ENCODE measurements at places on chromosomes 16 and 17.

GRCh38 chr16:19481296-19481695 is 40.6 kb downstream of the GDE1 start:
- DNase-seq, result no peak

GRCh38 chr16:15616012-15616411 is 26.9 kb downstream of the MARF1 start:
- DNase-seq, result no peak

- DNase-seq, result no peak
These were observed 112.2 kb downstream of the VPS53 start for GRCh38 chr17:602436-602835.

- DNase-seq, result no peak
These were observed 153.3 kb downstream of the WWOX start for GRCh38 chr16:78252757-78253156.

DNA sequence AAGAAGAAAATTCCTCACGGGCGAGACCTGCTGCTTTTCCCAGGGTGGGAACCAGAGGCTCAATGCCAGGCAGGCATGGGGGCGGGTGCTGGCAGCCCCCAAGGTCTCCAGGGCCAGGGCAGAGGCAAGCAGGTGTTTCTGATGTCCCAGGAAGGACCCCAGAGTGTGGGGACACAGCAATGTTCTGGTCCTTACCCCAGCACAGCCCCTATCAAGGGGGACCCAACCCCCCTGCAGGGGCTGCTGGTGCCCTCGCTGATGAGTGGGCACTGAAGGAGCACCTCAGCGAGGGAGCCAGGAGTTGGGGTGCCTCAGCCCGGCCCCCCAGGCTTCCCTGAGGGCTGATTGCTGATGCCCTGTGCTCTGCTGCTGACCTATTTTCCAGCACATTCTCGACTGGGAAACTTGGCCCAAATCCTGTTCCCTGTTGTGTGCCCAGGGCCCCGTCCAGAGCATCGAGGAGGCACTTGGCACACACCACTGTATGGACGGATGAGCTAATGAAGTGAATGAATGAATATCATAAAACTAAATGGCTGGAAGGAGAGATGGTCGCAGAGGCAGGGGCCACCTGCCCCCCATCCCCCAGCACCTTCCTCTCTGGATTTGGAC is 2.8 kb downstream of the DBNDD1 start:
- DNase-seq, result no peak

GRCh38 chr17:59761385-59762048 is 54.1 kb downstream of the VMP1 start:
- no peak for DNase-seq

DNA sequence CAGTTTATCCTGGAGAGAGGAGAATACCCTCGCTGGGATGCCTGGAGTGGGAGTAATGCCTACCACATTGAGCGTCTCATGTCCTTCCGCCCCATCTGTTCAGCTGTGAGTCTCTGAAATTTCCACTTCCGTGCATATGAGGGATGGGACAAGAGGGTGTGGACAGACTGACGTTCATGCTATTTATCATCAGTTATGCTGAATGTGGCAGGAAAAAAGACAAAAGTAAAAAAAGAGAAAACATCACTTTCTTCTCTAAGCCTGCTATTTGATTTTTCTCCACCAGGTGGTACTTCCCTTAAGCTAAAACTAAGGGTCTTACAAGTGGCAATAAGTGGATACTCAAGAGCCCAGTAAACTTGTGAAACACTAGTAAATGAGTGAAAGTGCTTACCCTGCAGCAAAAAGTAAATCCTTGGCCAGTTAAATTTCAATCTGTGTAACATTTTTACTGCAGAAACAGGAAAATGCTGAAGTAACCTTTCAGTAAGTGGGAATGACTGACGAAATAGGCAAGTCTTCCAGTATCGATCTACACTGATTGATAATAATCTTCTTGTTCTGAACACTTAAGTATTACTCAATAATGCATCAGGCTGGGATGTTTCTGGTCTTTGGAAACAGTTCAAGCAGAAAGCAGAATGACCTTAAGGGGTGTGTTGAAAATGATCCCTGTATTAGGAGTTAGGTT is 5.6 kb downstream of the CRYBA1 start:
- no peak for DNase-seq

- no peak for DNase-seq
These were observed 268.3 kb downstream of the ABCC12 start for GRCh38 chr16:47887496-47887895.

- no peak for DNase-seq
These were observed 52.8 kb upstream of the GNG13 start for GRCh38 chr16:853306-853705.

- no peak for DNase-seq
These were observed 28.5 kb downstream of the VAC14 start for GRCh38 chr16:70772493-70772892.

DNA sequence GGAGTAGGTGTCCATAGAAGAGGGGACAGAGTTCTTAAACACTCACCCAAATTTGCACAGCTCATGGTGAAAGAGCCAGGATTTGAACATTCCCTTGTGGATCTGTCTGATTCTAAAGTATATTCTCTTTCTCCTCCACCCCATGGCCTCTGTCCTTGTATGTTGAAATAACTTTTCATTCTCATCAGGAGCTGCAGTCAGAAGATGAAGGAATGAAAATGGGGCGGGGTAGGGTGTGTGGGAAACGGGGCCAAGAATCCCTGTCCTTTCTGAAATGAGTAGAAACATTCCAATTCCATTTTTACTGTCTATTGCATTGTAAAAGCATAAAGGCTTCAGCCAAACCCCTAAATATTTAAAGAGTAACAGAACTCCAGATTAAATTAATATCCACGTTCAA is 42.8 kb downstream of the NOG start:
- DNase-seq, result no peak
